CD4-positive, alpha-beta T cell treated with Interleukin-21 for 1 hour (primary cell): ENCODE measurements at places on chromosomes 5 and 9.

DNA sequence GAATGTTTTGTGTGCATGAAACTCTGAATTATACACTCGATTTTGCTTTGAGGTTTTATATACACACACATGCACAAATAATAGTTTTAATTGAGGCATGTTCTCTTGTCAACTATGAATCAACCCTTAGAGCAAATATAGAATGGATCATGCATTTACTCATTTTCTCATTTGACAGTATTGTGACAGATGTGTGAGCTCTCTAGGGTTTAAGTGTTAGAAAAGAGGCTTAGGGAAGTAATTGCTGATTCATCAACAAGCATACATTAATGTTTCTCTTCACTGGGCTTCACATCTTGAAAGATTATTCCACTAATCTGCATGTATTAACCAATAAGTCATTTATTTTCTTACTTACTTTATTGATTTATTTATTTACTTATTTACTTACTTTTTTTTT, 1356.8 kb upstream of the ACO1 start:
- no peak for DNase-seq

GRCh38 chr5:132364319-132364718, 5.2 kb upstream of the SLC22A5 start:
- no peak for DNase-seq

- no peak for DNase-seq
Measured at GRCh38 chr5:147063943-147064342, 170.9 kb upstream of the STK32A start.

- DNase-seq = no peak
Measured at GRCh38 chr5:96321345-96321744, 111.7 kb downstream of the PCSK1 start.

GRCh38 chr5:82885627-82886389, 191.4 kb downstream of the TMEM167A start:
- DNase-seq = no peak

DNA sequence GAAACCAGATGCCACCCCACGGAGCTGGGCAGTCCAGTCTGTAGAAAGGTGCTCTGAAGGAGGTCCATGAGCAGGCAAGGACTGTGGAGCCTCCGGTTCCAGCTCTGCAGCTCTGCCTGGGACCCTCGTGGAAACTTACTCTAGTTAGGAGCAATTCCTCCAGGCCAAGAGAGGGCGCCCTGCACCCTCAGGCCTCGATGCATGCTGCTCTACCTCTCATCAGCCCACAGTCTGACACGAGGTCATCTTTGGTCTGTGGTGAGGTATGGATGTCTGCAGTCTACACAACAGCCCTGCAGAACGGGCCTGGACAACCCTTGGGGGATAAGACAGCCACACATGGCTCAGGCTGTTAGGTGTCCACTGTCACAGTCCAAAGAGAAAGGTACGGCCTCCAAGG, 50.6 kb upstream of the UBTD2 start:
- DNase-seq = no peak

GRCh38 chr9:70403618-70404025, 10.8 kb downstream of the KLF9 start:
- DNase-seq = no peak
